Caki2 (cell line): ENCODE measurements at places on chromosomes 2 and 18.

DNA sequence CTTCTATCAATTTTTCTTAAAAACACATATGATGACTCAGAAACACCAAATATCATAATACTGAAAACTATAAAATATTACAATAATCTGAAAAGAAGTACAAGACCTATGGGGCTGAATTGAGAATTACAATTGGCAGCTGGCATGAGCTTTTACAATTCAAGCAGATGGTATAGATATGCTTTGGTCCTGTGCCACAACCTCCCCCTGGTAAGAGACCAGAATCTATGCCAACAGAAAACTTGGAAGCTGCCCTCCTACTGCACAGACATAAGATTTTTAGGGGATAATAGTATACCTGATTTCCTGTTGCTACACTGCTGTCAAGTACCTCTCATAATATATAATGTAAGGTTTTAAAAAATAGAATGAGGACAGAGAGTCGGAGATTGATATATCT lies 46.8 kb upstream of the CDH7 start:
- DNase-seq: no peak

DNA sequence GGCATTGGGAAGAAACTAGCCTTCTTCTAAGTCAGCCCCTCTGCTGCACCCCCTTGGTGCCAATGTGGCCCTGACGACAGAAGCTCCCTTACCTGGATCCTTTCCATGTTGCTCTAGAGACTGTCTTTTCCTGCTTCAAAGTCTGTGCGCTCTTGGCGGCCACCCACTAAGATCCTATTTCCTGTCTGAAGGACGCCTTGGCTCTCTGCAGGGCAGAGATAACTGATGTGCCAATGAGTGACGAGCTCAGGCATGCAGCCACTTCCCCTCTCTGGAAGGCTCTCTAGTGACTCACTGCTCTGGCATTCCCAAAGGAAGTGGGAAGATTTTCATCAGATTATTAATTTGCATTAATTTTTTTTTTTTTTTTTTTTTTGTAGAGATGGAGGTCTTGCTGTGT lies 273.5 kb downstream of the CDH20 start:
- peak; percentile 23 for DNase-seq

- DNase-seq: no peak
Measured at GRCh38 chr18:57705832-57706595, 84.4 kb upstream of the NARS1 start.

DNA sequence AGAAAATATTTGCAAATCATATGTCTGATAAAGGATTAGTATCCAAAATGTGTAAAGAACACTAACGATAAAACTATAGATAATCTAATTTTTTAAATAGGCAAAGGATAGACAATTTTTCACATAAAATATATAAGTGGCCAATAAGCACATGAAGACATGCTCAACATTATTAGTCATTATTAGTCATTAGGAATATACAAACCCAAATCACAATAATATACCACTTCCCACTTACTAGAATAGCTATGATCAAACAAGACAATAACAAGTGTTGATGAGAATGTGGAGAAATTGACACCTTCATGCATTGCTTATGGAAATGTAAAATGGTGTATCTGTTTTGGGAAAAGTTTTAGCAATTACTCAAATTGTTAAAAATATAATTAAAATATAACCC lies 12.6 kb upstream of the MAP2 start:
- no peak for DNase-seq

- DNase-seq: no peak
Measured at GRCh38 chr2:112688086-112688880, 32.5 kb upstream of the NT5DC4 start.

DNA sequence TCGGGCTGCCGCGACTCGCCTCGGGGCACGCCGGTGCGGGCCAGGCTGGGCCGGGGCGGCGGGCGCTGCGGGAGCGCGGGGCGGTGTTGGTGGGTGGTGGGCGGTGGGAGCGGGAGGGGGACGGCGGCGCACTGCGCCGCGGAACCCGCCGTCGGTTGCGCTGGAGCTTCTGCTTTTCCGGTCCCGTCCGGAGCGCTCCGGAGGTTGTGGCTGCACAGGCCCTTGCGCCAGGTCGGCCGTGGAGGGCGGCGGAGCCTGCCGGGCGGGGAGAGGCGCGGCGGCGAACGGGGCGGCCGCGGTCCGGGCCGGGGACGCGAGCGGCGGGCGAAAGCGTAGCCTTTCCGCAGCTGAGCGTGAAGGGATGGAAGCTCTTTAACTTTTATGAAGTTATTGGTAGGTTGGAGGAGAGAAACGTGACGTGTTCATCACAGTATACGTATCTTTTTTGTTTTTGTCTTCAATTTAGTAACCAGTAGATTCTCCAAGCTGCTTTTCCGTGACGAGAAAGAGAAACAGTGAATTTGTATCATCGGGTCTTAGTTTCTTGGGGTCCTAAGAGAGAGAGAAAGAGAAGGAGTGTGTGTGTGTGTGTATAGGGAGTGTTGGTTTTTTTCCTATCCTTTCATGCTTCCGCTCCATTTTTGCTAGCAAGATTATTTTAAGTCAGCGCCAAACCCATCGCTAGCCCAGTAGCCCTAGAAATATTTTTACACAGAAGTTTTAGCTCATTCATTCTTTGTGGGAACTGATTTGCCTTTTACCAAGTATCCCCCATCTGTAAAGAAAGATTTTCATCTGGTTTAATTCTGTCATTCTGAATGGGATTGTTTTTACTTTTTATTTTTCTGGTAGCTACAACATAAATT lies 535 bp downstream of the ATG4B start:
- DNase-seq: no peak

GRCh38 chr2:58594762-58595161 lies 353.6 kb upstream of the FANCL start:
- DNase-seq: no peak

- DNase-seq: no peak
Measured at GRCh38 chr2:233059797-233060500, at the start of gene INPP5D. Gene INPP5D, plus strand, starts transcription at chr2:233060342. Its CDS starts 137 bp downstream, at chr2:233060479.

DNA sequence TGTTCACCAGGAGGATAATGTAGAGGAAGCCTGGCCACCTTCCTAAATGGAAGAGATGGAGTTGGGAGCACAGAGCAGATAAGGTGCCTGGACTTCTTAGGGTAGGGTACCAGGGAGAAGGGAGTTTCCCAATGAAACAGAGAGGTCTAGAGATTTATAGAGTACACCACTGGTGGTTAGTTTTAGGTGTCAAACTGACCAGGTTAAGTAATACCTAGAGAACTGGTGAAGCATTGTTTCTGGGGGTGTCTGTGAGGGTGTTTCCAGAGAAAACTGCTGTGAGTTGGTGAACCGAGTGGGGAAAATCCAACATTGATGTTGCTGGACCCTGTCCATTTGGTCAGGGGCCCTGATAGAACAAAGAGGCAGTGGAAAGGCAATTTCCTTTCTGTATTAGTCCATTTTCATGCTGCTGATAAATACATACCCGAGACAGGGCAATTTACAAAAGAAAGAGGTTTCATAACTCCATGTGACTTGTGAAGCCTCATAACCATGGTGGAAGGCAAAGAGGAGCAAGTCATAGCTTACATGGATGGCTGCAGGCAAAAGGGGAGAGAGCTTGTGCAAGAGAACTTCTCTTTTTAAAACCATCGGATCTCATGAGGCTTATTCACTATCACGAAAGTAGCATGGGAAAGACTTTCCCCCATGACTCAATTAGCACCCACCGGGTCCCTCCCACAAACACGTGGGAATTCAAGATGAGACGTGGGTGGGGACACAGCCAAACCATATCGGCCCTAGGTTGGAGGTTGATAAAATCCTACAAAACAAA lies 260.8 kb downstream of the CBLN2 start:
- no peak for DNase-seq

DNA sequence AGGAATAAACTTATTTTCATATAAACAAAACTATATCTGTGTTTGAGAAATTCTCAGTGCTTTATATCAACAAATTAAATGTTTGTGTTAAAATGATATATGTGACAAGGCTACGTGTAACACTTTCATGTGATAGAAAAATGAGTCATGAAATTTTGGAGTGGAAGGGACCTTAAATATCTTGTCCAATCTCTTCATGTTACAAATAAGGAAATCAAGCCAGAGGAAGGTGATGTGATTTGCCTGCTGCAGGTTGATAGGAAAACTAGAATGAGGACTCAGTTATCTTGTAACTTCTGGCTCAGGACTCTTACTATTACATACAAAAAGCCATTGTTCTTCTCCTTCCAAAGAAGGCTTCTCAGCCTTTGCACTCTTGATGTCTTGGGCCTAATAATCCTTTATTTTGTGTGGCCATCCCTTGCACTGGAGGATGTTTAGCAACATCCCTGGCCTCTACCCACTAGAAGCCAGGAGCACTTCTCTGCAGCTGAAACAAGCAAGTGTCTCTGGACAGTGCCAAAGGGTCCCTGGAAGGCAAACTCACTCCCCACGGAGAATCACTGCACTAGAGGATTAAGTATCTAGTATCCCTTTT lies 43.0 kb upstream of the NARS1 start:
- DNase-seq: no peak

DNA sequence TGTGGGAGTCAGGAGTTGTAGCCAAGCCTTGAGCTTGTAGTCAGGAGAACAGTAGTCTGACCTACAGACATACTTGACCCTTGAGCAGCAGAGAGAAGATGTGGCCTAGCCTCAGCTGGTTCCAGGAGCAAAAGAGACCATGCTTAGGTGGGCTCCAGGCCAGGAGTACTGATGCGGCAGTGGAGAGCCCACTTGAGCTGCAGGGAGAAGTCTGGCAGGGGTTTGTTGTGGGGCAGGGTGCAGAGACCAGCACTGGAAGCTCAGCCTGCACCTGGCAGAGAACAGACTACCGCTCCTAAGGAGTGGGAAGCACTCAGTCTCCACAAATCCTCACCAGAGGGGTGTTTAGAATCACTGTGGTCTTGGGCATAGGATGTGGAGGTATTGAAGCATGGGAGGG lies 197.9 kb downstream of the TPGS2 start:
- DNase-seq: no peak
